CD4-positive, alpha-beta T cell treated with Interleukin-15 for 1 hour (primary cell): ENCODE measurements at places on chromosomes 16 and 17.
A peak's percentile ranks its signal among the peaks of the same experiment; 100 is the strongest.

DNA sequence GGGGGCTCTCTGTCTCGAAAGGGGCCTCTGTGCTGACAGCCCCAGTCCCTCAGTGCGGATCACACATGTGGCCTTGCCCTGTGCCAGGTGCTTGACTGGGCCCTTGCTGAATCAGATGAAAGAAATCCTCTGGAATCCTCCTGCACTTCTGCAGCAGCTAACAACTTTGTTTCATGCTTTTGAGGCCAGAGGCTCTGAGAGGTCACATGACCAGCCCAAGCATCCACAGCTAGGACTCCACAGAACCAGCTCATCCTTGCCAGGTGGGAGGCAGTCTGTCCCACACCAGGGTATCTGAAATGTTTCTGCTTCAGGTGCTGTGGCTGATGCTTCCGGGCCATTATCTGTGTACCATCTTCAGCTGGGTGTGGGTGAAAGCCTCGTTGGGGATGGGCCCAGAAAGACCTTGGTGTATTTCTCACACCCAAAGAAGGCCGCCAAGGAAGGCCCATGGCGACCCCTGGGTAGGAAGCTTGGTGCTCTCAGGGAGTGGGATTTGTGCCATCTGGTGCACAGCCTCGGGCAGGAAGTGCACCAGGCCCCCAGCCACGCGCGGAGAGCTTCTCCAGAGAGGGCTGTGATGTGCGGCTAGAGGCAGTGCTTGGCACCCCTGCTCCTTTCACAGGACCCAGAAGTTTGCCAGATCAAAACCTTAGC is 143.8 kb downstream of the CLEC16A start:
- no peak for DNase-seq

DNA sequence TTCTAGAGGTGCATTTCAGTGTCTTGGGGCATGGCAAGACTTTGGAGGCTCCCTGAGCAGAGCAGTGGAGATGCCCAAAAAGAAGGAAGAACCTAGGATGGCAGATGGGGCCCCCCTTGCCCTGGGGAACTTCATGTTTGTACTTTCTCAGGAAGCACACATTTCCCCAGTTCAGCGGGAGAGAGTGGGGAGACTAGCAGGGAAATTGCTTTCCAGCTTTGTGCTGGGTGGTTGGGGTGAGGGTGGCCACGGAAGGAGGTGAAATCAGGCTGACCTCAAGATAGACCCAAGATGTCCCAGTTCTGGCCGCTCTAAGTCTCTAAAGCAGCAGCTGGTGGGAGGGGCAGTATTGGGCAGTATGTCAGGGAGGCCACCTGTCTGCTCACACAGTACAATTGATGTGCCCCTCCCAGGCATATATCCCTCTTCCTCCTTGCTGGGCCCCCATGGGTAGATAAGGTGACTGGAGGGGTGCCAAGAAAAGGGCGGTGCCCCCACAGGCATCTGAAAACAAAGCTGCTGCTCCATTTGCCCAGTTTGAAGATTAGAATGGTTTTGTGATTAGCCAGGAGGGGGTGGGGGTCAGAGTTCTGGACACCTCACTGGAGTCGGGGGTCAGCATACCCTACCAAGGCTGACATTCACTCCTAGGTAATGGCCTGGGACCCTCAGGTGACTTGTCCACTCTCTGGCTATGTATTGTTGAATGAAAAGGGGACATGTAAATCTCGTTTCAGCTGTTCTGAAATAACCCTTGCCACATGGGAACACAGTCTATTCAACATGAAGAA is 17.1 kb upstream of the NAGLU start:
- no peak for DNase-seq

GRCh38 chr16:81652798-81653505 is 126.1 kb upstream of the PLCG2 start:
- DNase-seq, result no peak

GRCh38 chr17:2050300-2051060 is 4.4 kb upstream of the HIC1 start:
- DNase-seq, result peak; percentile 80

DNA sequence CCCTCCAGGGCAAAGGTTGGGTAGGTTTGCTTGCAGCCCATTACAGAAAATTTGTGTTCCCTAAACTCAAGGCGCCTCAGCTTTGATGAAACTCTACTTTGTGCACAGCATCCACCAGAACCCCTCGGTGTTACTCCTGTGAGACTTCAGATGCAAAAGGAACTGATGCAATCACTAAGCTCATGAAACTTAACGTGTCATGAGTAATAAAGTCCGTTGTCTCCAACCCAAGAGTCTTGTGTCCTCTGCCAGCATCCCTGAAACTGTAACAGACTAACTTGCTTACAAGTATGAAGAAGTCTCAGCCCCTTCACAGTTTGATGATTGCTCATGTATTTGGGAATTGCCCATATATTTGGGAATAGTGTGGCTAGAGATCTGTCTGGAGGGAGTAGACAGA is 74.8 kb upstream of the MARCHF10 start:
- DNase-seq, result no peak

DNA sequence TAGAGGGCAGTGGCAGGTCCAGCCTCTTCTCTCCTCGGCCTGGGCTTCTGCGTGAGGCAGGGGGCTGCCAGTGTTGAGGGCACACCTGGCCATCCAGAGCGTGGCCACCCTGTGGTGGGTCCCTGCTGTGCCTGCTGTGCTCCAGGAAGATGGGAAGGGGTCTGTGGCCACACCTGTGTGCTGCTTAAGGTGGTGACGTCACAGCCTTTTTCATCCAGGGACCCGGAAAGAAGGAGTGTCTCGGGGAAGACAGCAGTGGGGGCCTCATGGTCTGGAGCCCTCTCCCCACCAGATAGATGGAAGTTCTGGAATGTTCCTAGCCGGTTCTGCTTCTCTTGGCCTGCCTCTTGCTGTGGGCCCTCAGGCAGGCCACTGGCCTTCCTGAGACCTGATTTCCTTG is 36.5 kb downstream of the ACTG1 start:
- DNase-seq, result no peak

DNA sequence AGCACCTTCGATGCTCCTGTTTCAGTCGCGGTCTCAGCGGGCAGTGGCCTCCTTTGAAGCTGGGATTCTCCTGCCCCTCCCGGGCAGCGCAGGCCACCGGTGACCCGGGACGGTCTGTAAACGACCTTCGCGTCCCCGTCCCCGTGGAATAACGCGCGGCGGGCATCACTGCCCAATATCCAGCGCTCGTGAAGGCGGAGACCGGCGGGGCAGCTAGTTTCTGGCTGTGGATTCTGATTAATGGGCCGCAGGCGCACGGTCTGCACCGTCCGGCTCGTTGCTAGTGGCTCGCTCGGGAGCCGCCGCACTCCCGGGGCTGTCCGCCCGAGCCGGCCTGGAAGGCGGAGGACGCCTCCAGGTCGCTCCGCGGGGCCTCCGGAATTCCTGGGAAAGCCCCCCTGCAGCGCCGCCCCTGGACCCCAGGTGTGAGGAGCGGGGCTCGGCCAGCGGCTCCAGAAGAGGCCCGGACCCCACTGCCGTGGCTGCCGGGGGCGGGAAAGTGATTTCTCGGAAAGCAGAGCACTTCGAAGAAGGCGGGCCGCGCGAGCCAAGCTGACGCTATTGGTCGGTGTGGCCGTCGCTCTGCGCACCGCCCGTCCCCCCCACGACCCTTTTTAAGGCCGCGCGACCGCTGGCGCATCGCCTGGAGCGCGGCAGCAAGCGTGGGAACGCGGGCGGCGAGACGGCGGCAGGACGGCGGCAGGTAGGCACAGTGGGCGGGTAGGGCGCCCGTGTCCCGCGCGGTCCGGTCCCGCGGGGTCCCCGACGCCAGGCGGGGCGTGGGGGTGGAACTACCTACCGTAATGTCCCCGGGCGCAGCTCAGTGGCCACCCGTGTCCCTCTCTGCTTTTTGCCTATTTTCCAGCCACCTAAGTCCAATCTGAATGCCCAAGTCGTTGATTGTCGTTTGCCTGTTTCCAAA is at the start of gene IRF8:
Gene IRF8 (plus strand): TSS at position 642 of the 922 bp plus-strand sequence. CDS start 3,854 bp downstream, outside the sequence.
- DNase-seq, result peak; percentile 83

DNA sequence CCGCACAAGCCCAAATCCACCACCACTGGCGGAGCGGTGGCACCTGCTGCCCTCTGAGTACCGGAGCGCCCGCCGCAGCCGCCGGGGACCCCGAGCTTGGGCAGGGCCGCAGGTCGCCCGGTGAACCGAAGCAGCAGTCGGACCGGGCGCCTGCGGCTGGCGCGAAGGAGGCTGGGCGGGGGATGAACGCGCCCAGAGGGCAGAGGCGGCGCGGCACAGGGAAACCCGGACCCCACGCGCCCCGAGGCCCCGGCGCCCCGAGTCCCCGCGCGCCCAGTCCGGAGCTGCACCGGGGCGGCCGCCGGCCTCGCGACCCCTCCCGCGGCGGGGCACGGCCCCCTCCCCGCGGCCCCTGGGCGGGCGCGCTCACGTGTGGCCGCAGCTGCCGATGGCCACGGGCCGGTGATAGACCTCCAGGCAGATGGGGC is 393 bp downstream of the RNF166 start:
- no peak for DNase-seq

GRCh38 chr17:50493744-50494143 is 14.5 kb upstream of the MYCBPAP start:
- no peak for DNase-seq

GRCh38 chr17:77886387-77886728 is 72.1 kb upstream of the TNRC6C start:
- peak; percentile 75 for DNase-seq

DNA sequence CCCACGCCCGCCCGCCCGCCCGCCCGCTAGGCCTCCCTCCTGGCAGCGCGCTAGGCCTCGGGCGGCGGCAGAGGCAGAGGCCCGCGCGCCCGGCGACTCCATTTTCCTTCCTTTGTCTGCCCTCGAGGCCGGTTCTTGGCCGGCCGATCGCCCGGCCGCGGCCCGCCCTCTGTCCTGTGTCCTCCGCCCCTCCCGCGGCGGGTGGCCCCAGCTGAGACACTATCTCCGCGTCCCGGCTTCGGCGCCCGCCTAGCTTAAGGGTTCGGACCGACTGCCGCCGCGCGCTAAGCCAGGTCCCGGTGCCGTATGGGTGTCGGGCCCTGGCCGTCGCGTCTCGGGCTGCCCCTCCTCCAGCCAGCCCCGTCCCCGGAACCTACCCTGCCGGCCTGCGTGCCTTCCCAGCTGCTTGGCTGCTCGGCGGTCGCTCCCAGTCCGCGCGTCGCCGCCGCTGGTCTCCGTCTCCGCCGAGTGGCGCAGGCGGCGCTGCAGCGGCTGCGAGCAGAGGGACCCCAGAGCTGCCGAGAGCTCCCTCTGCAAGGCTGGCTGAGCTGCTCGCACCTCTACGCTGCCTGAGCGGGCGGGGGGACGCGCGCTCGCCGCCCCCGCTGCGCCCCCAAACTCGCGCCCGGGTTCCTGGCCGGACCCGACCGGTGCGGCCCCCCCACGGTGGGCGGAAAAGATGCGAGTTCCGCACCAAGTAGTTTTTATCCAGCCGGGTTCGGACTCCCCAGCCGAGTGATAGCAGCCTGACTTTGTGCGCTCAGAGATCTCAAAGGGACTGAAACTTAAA is 787 bp downstream of the CTCF start:
- peak; percentile 72 for DNase-seq

- no peak for DNase-seq
Measured at GRCh38 chr16:73048292-73049080, 558 bp upstream of the ZFHX3 start.

GRCh38 chr16:5635331-5635730 is 537.7 kb upstream of the EEF2KMT start:
- DNase-seq, result no peak

DNA sequence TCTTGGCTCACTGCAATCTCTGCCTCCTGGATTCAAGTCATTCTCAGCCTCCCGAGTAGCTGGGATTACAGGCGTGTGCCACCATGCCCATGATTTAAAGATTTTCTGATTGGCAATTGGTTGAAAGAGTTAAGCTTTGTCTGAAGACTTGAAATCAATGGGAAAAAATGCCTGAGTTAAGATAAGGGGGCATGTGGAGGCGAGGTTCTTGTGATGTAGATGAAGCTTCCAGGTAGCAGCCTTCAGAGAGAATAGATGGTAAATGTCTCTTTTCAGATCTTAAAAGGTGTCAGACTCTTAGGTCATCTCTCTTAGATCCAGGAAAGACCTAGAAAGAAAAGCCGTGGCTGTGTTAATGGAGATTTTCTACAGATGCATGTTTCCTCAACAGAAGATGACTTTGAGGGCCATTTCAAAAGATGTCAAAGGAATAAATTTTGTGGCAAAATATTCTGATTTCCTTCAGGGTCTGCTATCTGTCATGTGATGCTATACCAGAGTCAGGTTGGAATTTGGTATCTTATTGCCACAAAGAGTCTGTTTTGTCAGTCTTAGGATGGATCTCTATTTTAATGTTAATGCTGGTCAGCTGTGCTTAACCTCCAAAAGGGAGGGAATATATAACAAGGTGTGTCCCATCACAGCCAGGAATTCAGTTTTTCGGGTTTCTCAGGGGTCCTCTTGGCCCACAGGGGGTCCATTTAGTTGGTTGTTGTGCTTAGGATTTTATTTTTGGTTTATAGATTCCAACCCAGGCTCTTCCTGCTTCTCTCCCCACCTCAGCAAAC is 58.3 kb upstream of the AKTIP start:
- DNase-seq, result no peak

DNA sequence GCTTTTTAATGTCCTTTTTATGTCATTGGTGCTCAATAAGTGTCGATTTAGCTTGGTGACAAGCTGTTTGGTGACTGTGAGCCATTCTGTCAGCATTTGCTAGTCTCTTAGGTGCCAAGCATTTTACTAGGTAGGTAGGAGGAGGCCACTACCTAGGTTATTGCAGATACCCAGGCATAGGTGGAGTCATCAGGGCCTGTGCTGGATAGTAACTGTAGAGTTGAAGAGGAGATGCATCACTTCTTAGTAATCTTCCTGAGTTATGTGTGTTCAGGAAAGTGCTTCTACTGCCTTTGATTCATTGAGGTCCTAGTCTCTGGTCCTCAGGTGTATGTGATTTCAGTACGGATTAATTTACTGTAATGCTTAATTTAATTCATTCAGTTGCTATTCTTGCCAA is 17.7 kb downstream of the USP10 start:
- DNase-seq, result no peak

DNA sequence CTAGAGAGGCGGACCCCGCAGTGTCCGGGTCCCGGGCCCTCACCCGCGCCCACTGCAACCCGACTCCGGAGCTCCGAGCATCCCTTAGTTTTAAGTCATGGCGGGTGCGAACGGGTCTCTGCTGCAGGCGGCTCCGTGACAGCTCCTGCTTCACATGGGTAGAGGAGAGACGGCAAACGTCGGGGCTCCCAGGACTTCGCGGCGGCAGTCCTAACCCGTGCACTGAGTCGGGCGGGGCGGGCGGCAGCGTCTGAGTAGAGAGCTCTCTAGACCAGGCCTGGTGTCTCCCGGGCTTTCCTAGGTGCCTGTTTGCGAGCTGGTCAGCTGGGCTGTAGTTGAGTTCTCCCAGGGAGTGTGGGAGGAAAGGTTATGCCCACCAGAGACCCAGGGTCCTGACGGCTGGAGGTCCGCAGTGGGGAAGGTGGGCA is 345 bp downstream of the TSC2 start:
- DNase-seq, result no peak

GRCh38 chr16:13032911-13033310 is 131.5 kb downstream of the SHISA9 start:
- no peak for DNase-seq

- no peak for DNase-seq
Measured at GRCh38 chr17:43430936-43431713, 32.3 kb downstream of the ARL4D start.
